ENCODE measurements at places on chromosomes 7 and 10. TPM values are rescaled to one million over a fixed set of nuclear protein-coding genes. Genes with fewer than 3 reads are reported as not detected.
A peak's percentile ranks its signal among the peaks of the same experiment; 100 is the strongest.

GRCh38 chr10:46091828-46092523 is 45.9 kb upstream of the MSMB start:
- DNase-seq, result no peak

GRCh38 chr7:103100348-103100747 is 25.4 kb downstream of the ARMC10 start:
- DNase-seq, result no peak

DNA sequence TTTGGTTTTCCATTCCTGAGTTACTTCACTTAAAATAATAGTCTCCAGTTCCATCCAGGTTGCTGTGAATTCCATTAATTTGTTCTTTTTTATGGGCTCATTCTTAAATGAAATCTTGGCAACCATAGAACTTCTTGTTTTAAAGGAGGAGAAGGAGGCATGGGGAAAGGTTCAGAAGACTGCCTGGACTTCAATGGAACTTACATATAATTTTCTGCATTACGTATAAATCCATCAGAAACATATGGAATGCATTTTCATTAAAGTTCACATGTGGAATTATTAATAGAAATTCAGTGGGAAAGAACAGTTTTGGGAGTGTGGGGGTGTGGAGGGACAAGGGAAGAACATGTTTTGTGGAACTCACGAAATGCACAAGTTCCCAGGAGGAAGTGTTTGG is 176.6 kb upstream of the PRKCQ start:
- DNase-seq, result no peak

DNA sequence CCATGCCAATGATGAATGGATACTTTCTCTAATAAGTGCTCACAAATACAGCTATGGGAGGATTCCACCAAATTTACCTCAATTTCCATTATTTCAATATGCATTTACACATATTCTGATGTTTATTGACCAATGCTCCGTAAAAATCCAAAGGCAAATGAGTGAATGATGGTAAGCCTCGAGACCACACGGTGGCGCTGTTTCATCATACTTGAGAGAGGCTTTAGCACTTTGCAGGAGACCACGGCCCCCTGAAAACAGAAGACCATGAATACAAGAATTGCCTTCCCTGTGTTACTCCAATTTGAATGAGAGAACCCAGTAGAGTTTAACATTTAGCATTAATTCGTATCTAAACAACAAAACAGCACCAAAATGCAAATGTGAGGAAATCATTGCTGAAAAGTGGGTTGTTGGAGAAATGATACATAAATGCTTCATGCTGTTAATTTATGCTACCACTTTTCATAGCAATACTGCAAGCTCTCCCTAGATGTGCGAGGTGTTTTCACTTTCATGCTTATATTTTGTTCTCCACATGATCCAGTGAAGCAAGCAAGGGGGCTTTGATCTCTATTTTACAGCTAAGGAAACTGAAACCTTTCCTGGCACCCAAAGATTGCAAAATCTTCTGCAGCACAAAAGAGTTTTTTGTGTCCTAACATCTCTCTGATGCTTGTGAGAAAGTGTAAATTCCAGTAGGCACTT is 35.4 kb downstream of the TRIL start:
- DNase-seq, result peak; percentile 80

- DNase-seq, result no peak
Observed at GRCh38 chr10:126126866-126127265, 230.5 kb downstream of the FANK1 start.

GRCh38 chr7:151308256-151308655 is 33.4 kb upstream of the NUB1 start:
- DNase-seq, result no peak

DNA sequence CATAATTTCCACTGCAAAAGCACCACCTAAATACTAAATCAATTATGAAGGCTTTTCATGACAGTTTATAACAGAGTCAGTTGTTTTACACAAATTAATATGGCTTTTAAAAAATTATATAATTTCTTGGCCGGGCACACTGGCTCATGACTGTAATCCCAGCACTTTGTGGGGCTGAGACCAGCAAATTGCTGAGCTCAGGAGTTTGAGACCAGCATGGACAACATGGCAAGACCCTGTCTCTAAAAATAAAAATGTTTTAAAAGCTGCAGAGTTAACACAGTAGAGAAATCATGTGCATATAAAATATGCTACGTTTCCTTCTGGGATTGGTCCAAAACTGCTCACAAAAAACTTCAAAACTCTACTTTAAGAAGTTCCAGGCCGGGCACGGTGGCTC is 43.6 kb upstream of the EIF4H start:
- no peak for DNase-seq

DNA sequence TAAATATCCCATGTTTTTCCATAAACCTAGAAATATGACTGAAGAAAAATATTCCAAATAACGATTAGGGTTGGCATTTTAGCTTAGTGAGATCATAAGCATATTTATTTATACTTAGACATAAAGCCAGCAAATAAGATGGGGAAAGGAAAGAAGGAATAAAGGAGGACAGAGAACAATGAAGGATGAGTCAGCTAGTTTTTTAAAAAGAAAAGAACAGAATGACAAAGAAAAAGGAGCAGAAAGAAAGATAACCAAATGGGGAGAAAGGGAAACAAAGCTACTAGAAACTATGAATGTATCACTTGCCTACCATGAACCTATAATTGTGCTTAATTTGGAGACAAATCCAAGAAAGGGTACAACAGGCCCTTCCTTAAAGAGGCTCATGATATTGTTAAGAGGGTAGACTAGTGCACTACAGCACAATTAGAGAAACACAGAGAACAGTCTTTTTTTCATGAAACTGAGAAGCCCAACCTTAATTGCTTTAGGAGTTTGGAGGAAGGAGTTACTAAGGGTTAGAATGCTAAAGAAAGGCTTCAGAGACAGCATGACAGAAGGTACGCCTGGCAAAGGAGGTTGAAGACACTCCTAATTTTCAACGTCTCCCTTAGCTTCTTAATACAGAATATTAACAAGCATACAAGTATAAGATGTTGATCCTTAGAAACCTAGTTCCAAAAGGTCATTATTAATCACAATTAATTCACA is 23.9 kb downstream of the HERPUD2 start:
- DNase-seq, result no peak

DNA sequence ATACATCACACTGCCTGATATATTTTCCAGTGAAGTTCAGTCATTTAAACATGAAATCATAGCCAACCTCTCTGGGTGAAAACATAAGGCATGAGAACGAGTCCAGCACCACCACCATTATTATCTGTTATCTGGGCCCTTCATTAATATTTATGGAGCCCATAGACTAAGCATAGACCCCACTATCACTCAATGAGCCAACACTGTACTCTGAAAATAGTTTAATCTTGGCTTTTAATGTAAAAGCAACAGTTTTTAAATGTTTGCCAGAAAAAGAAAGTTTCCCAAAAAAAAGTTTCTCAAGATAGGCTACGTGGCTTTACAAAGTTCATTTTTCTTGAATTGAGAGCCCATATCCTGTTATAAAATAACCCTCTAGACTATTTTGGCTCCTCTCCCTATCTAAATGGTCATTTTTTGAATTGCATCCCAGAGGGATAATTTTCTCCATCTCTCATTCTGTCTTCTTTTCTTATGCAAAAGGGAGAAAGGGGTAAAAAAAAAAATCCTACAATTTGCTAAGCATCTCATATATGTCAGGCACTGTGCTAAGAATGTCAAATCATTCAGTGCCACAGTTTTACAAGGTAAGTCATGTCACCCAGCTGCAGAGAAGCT is 66.1 kb downstream of the FZD1 start:
- peak; percentile 53 for DNase-seq

Gene VAX1
- not detected for polyA plus RNA-seq

Gene ENO4
- 0.28 TPM for polyA plus RNA-seq
